ENCODE measurements at places on chromosomes 6 and 20.
A peak's percentile ranks its signal among the peaks of the same experiment; 100 is the strongest.

GRCh38 chr20:32972181-32973076, 31.8 kb downstream of the SUN5 start:
- no peak for DNase-seq

DNA sequence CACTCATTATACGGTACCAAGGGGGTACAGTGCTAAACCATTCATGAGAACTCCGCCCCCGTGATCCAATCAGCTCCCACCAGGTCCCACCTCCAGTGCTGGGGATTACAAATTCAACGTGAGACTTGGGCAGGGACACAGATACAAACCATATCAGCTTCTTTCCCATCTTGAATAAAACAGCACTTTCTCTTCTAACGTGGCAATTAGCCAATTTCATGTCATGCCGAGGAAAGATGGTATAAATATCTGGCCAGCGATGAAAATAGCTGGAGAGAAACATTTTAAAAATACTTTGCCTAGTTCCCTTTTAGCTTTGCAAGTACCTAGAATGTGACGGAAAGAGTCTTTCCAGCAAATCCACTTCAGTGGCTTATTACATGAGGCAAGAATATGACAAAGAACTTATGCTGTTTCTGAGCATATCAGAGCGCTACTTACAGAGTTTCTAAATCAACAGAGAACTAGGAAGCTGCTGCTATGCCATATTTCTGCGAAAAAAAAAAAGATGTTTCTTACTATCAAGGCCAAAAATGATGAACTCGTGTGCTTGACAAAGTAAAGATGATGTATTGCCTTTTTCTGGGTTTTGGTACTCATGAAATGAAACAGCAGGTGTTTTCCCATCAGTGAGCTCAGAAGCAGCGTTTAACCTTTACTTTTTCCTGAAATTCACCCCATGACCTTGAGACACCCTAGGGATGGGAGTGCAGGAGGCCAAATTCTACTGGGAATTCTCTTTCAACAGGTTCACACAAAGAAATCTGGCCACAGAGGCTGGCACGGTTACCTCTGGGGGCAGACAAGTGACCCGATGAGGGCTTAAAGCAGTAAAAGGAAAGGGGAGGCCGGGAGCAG, 37.9 kb downstream of the AGPAT4 start:
- DNase-seq, result no peak

DNA sequence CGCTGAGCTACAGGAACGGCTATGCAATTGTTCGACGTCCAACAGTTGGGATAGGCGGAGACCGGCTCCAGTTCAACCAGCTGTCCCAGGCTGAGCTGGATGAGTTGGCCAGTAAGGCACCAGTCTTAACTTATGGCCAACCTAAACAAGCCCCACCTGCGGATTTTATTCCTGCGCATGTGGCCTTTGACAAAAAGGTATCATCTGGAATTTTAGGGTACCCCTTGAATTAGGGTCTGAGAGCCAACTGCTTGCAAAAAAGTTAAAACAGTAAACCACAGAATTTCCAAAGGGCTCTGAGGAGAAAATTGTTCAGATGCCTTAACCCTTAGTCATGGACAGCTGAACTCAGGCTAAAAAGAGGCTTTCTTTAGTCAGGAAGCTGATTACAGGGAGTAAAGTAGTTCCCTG, 3.8 kb downstream of the EFHC1 start:
- DNase-seq, result no peak

DNA sequence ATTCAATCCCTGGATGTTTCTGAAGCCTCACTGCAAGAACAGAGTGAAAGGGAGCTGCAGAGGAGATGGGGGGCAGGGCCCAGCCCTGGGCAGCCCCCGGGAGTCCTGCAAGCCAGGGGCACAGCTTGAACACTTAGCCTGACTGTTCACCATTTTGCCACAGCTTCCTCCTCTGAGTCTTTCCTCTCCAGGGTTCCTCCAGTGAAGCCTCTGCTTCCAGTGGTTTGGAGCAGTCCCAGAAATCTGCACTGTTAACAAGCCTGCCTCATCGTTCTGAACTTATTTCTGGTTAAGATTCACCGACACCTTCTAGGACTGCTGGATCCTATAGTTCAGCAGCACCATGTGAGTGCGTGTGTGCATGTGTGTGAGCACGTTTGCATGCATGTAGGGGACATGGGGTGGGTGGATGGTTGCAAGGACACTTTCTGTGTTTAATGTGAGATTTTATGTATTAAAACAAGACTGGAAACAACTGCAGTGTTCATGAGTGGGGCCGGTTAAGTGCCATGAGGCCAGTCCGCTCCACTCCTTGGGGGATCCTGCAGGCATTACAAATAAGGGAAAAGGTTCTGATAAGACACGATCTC, 24.6 kb downstream of the CEBPB start:
- DNase-seq, result no peak

GRCh38 chr20:6940048-6940447, 172.6 kb downstream of the BMP2 start:
- peak; percentile 12 for DNase-seq

DNA sequence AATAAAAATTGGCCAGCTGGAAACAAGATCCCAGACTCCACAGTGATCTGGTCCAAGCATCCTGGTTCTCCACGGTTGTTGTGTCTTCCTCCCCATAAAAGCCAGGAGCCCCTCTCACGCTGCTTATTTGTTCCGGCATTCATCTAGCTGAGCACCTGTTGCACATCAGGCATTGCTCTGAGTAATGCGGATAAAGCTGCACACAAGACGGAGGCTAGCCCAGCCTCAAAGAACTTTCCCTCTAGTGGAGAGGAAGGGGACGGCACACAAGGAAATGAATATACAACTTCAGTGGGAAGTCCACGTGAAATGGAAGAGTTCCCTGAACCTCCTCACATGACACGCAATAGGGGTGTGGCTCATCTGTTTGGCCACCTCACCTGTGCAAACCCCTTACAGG, 30.3 kb upstream of the NXT1 start:
- no peak for DNase-seq

GRCh38 chr20:21518292-21518991, 4.6 kb upstream of the NKX2-2 start:
- DNase-seq, result no peak

GRCh38 chr20:50354721-50355589, 155.2 kb upstream of the PTPN1 start:
- DNase-seq, result no peak

DNA sequence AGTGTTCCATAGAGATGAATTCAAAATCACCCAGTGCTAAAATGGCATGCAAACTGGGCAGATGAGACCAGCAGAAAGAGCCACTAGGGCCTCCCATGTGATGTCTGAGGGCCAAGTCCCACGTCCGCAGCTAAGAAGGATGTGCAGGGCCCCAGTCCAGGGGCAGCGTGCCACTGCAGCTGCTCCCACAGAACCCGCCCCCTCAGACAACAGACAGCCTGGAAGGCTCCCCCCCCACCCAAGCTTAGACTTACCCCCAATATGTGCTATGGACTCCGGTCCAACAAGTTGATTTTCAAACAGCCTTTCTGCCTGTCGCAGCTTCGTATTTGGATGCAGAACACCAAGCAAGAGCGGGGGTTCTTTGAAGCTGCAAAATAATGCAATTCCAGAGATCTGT, 14.0 kb downstream of the APMAP start:
- DNase-seq, result no peak

DNA sequence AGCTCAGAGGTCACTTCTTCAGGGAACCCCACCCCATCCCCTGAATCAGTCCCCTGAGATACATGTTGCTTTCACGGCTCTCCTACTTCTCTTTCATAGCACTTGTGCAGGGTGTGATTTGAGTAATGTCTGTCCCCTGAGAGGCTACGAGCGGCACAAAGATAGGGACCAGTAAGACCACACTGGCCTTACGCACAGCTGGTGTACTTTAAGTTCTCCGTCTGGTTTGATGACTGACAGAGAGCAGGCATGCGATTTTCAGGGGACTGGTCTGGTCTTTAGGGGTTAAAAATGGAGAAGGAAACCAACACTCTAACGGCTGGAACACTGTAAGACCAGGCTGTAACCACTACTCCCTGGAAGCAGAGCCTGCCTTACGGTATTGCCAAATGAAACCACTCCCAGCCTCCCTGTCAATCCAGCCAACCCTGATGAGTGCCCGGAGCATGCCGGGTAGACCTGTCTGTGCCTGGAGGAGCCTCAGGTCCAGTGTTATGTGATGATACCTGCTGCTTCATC, 47.1 kb downstream of the ELMO2 start:
- no peak for DNase-seq

GRCh38 chr6:23349521-23350147, 776.4 kb upstream of the NRSN1 start:
- DNase-seq, result peak; percentile 80

DNA sequence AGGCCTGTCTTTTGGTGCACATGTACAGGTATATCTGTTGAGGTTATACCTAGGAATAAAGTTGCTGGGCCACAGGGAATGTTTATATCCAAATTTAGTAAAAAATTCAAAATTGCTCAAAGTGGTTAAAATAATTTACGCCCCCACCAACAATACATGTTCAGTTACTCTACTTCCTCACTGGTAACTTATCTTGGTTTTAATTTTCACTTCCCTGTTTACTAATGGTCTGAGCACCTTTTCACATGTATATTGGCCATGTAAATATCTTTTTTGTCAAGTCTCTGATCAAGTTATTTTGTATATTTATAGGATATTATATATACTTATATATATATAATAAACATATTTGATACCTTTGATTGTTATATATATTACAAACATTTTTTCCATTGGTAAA, 9.7 kb downstream of the PDE7B start:
- DNase-seq, result no peak

- DNase-seq, result no peak
These were observed 57.5 kb downstream of the RIN2 start for GRCh38 chr20:19815553-19815991.

- DNase-seq, result peak; percentile 94
These were observed 195.1 kb downstream of the PRKN start for GRCh38 chr6:162532283-162533008.

- DNase-seq, result no peak
These were observed 240.4 kb downstream of the TBC1D32 start for GRCh38 chr6:121093928-121094327.

DNA sequence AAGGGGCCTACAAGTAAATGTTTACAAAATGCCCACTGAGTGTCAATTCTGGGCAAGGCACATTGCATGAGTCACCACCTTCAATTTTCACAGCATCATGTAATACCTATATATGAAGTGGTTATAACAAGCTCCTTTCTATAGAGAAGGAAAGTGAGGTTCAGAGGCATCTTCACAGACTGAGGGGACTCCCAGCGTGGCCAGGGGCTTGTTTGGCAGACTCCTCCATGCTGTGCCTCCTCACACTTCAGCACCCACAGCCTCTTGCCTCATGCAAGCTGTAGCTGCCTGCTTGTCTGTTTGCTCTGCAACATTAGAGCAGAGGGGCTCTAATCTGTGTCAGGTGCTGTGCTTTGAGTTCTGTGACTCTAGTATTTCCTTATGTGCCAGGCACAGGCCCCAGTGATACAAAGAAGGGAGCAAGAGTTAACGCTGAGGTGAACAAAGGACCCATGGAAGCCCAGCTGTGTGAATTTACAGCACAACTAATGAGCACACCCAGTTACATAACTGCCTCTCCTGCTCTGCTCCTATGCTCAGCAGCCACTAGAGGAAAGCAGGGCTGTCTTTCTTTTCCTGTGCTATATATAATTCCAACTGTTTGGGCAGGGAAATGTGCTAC, 72.3 kb downstream of the ZHX3 start:
- DNase-seq, result no peak

DNA sequence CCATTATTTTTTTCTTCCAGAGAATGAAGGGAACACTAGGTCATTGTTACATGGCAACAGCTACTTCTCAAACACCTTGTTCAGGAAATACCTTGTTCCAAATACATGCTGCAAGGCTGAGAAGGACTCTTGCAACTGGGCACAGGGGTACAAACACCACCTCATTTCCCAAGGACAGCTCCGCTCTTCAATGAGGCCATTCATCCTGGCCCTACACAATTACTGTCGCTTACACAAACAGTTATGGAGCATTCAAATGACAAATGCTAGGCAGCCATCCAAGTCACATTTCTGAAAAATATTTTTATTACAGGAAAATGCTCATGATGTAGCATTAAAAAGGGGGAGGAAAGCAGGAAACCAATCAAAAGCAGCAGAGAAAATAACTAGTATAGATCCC, 611.9 kb downstream of the DHX35 start:
- no peak for DNase-seq

- peak; percentile 8 for DNase-seq
These were observed 121.1 kb upstream of the SLC35B3 start for GRCh38 chr6:8556370-8557013.

DNA sequence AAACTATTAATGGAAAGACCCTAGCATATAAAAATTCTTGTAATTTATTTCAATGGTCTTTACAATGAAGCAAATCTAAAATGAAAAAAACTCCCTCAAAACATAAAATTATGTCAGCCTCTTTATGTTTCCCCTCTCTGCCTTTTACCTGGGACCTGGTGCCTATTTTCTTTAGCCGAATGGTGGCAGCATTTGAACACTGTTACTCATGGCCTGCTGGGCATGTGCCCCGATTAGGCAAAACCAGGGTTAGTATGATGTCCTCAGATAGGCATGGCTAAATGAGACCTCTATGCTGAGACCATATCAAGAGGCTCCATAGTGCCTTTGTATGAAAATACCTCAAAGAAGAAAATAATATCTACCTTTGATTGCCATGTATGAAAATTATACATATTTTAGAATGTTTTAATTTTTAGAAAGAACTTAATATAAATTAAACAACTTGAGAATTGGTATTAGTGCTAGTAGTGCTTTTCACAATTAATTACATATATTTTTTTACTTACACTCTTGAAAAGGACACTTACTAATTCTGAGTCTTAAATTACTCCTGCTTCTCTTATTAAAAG, 22.5 kb upstream of the C6orf58 start:
- DNase-seq, result peak; percentile 56

GRCh38 chr6:74467533-74468215, 738.2 kb downstream of the COL12A1 start:
- no peak for DNase-seq

DNA sequence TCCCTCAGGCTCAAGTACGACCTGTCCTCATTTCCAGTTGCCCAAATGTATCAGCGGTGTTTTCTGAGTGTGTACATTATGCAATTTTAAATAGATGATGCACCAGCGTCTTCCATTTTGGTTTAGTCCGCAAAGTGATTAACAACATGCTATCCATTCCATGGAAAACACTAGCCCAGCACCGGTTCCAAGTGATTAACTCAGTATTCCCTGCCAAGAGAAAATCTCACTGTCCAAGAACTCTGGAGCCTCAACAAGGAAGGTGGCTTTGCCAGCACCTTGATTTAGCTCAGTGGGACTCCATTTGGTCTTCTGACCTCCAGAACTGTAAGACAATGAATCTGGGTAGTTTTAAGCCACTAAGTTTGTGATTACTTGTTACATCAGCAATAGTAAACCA, 107.2 kb downstream of the FOXC1 start:
- DNase-seq, result no peak

- no peak for DNase-seq
These were observed 172.8 kb downstream of the KLHL32 start for GRCh38 chr6:97097068-97098047.

Measured in SK-N-DZ (cell line).